T1000 (cell line): ENCODE measurements at places on chromosomes 3 and 15.

DNA sequence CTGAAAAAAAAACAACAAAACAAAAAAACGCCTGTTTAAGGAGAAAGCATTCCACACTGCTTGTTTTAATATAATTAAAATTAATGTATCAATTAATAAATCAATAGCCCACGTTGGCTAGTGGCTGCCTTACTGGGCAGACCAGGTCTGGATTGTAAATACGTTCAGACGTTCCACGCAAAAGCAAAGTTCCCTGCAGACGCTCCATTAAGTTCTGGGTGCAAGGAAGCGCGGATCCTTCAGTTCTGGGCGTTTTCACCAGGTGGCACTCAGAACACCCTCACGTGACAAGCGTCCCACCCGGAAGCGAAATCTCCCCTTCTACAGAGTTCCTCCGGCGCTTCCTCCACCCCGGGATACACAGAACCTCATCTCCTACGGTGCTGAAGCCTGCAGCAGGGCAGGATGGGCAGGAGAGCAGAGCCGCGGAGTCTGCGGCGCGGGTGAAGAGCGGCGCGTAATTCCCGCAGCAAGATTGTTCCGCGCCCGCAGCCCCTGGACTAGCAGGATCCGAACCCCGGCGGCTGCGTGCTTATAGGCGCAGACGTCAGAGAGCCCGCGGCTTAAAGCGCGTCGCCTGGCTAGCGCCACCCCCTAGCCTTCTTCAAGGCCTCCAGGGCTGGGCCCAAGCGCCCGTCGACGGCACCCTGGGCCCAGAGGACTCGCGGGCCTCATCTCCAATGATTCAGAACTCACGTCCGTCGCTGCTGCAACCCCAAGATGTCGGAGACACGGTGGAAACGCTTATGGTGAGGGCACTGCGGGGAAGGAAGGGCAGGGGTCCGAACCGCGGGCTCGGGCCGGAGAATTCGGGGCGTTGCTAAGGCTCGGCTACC, at the start of gene SLC25A38:
Gene SLC25A38, plus strand, starts transcription at position 326 of the 836 bp plus-strand sequence. Its CDS starts 355 bp downstream, at position 681.
- DNase-seq, result no peak

DNA sequence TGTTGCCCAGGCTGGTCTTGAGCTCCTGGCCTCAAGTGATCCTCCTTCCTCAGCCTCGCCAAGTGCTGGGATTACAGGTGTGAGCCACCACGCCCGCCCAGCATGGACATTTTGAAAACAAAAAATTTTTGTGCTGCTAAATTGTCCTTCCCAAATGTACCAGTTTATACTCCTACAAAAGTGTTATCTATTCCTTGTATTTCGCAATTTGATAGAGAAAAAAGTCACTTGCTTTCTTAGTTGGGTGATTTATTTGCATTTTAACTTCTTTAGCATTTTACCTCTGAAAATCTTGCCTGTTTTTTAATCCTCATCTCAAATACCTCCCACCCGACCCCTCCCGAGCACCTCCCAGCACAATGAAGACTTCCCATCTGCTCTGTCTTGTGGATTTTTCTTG, 46.8 kb downstream of the PDE8A start:
- DNase-seq, result no peak

- no peak for DNase-seq
These were observed 40.5 kb downstream of the KLF13 start for GRCh38 chr15:31367021-31367729.

- DNase-seq, result no peak
These were observed 66.6 kb downstream of the C3orf20 start for GRCh38 chr3:14741510-14741909.

DNA sequence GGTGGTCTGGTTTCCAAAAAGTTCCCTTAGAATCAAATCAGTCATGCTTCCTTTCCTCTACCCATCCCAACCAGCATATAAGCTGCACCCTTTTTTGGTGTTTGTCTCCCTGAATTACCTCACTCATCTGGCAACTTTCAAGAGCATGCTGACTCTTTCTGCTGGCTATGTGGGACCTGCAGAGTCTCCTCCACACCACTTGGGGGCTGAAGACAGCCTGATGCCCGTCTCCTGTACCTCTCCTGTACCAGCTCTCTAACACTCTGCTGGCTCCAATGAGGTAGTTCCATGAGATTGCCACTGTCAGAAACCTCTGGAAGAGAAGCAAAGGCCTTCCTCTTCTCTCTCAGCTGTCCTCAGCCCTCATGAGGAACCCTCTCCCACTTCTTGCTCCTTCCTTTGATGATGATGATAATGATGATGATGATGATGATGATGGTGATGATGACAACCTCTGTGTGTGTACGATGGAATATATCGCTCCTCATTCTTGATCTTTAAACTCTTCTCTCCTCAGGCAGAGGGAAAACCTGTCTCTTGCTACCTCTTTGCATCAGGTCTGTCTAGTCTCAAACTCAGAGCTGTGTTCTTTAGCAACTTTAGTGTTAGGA, 257.5 kb downstream of the ZNF621 start:
- no peak for DNase-seq

DNA sequence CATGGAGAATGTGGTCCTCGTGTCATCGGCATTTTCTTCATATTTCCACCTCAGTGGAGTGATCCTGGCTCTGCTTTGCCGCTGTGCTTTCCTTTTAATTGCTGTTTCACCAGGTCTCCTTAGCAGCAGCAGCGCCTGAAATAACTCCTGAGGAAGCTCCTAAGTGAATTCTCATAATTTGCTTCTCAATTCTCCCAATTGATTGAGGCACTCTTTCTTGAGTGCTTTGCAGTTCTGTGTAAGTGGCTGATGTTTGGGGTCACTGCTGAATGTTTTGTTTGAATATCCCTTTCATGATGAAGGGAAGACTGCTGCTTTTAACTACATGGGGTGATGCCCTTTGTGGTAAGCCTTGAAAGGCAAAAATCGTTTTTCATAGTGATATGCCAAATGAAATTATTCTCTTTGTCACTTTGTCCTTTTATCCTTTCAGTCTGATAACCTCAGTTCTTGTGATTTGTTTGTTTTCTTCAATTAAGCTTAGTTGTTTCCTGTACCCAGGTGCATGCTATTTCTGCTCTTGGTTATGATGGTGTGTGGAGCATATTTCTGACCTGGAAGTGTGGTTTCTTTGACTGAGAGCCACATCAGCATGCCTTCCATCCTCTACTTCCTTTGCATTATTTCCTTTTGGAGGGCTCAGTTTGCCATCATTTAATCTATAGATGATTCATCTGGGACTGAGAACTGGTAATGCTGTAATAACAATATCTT, 36.7 kb downstream of the HMG20A start:
- no peak for DNase-seq

GRCh38 chr3:133443649-133444422, 44.0 kb downstream of the BFSP2 start:
- no peak for DNase-seq

GRCh38 chr15:36673039-36673438, 93.6 kb downstream of the CDIN1 start:
- no peak for DNase-seq

DNA sequence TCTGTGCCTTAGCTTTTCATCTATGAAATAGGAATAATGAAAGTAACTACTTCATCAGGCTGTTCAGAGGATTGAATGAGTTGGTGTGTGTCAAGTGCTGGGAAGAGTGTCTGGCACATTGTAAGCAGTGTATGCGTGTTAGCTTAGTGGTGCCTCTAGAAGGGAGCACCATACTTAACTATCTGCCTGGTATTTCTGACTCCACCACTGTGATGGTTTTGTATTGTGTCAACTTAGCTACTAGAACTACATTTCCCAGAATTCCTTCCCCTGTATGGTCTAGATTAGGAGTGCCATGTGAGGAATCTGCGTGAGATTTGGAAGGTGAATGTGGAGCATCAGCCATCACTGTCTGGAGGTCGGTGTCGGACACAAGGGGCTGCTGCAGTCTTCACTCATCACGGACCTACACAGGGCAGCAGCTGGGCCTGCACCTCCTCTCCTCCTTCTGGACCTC, 115.4 kb upstream of the GALNT15 start:
- no peak for DNase-seq

DNA sequence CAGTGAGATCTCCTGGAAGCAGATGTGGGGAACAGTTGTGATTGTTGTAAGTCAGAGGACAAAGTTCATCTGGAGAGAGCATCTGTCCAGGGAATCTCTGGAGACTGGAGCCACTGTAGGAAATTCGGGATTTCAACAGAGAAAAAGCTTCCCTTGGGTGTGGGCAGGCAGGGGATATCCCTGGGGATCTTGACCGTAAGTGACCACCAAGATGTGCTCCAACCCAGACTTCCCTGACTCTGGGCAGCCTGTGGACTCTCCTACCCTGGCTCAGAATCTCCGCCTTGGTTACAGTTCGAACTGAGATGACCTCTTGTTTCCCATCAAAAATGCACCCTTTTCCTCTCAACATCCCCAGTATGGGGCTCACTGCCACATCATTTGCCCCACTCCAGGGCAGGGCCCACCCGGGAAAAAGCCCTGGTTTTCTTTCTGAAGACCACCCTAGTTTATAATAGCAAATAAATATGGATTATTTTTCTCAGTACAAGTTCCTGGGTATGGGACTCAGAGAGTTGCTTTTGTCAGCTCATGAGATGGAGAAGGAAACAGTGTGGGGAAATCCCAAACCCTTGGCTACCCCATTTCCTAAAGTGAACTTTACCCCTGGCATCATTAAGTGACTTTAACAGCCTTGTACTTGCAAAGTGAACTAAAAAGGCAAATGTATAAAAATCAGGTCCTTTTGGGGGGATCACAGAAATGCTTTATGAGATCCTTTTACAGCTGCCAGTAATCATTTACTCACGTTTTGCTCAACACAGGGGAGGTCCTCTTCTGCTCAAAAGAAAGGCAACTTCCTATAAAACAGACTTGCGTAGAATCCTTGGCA, 89.9 kb downstream of the CCNL1 start:
- no peak for DNase-seq

GRCh38 chr15:41878355-41878699, 15.5 kb downstream of the SPTBN5 start:
- no peak for DNase-seq

GRCh38 chr3:63920001-63920400, 7.8 kb upstream of the SCAANT1 start:
- no peak for DNase-seq

DNA sequence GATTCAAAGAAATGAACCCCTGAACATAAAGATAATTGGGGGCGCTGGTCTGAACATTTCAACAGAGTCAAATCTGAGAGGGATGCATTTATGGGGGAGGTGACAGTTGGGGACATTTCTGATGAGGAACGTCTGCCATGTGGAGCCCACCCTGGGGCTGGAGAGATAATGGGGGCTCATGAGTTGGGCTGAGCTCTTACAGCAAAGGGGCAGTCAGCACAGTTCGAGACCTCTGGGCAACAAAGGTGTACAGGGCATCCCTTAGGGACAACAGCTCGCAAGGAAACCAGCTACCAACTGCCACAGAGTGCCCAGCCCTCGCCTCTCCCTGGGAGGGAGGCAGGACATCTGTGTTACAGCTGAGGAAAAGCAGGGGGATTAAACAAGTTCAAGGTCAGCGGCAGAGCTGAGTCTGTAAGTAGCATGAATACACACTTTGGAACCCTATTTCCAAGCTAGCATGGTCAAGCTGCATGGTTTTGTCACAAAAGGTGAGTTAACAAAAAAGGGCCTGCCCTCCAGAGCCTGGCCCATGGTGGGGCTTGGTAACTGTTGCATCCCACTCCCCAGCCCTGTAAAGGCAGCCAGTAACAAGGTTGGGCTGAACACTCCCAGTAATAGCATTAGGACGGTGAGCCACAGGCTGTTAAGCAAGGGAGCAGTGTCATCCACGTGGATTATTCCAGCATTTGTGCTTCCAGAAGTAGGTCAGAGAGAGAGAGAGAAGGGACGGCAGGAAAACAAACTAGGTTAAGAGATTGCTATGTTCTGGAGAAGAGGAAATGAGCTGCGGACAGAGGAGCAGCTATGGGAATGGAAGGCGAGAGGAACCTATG, 4.3 kb downstream of the GNB5 start:
- DNase-seq, result no peak

DNA sequence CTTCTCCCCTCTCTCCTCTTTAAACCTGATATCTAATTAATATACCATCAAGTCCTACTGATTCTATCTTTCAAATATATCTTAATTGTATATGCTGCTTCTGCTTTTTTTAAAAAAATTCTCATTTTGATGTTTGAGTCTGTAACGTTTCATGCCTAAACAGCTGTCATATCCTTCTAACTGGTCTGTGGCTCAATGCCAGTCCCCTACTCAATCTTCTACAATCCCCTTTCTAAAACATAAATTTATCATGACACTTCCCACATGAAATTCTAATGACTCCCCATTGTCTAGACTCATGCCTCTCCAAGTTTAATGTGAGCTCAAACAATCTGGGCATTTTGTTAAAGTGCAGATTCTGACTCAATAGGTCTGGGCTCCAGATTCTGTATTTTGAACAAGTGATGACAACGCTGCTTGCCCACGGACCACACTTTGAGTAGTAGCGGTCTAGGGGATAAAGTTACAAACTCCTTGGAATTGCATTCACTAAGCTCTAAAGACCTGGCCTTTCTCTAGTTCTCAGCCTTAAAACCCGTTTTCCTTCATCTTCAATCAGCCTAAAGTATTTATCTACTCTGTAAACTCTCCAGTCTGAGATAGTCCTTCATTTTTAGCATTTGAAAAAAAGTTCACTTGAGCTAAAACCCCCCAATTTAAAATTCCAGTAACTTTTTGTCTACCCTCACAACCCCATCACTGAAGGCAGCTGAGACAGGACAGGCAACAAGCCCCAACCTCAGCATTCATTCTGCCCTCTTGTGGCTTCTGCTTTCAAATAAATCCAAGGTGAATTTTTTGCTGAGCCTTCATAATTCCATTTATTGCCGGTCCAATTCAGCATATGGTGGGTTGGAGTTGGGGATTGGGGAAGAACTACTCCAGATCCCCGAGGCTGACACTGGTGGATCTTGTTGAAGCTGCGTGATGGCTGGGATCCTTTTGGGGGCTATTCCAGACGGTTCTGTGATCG, 88.1 kb upstream of the THRB start:
- no peak for DNase-seq

- no peak for DNase-seq
These were observed 96.0 kb upstream of the LIMD1 start for GRCh38 chr3:45498532-45498931.

GRCh38 chr15:26232691-26233090, 369.6 kb upstream of the ATP10A start:
- DNase-seq, result no peak

DNA sequence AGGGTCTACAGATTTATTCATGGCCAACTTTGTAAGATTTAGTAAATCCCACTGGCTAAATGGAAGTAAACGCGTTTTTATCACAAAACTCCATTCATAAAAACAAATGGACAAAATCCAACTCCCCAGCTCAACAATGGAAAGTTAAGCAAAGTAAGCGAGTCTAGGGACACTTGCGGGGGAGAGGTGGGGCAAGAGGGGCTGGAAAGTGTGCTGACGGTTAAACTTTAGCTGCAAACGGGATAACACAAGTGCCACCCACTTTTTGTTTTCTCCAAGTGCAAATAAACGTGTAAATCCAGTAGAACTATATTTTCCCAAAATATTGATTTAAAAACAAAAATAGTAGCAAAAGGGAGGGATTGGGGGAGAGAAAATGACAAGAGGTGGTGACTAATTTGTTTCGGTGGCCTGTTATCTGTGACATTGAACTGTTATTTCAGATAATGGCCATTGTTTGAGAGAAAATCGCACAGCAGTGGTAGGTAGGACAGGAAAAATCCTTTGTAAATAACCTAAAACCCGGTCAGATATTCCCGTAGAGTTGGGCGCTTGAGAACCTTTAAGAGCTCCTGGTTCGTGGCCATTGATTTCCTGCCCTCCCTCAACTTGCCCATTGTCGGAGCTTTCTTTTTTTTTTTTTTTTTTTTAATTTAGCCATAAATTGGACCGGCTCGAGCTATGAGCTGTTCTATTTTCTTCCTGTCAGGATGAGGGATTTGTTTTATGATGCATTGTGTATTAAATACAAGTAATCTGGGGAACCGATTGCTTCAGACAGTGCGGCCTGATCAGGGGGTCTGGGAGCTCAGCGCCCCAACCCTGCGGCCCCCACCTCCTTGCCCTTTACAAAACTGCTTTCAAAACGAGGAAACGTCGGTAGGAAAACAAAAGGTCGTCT, 514.8 kb downstream of the MECOM start:
- no peak for DNase-seq
